Amygdala (tissue), 56 donors: ENCODE measurements at places on chromosomes 7 and 10.

- DNase-seq, result no peak
Measured at GRCh38 chr7:33195264-33195663, 65.9 kb downstream of the BBS9 start.

GRCh38 chr7:124649397-124650014 is 116.1 kb downstream of the GPR37 start:
- DNase-seq, result no peak

GRCh38 chr10:133030781-133031180 is 56.9 kb upstream of the ADGRA1 start:
- DNase-seq, result no peak

DNA sequence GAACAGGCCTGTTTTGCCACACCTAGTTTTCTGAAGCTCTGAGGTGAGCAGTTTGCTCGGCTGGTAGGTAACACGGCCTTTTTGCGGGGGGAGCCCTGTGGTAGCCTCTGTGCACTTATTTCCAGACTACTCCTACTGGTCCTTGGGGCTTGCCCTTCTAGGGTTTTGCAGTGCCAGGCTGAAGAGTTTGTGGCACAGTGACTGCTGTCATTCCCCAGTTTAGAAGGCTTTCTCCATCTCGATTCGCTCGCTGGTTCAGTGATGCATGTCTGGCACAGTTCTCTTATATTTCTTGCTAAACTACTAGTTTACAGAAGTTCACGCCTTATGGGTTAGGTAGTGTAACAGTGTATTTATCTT is 711 bp downstream of the KIF20B start:
- DNase-seq, result no peak

DNA sequence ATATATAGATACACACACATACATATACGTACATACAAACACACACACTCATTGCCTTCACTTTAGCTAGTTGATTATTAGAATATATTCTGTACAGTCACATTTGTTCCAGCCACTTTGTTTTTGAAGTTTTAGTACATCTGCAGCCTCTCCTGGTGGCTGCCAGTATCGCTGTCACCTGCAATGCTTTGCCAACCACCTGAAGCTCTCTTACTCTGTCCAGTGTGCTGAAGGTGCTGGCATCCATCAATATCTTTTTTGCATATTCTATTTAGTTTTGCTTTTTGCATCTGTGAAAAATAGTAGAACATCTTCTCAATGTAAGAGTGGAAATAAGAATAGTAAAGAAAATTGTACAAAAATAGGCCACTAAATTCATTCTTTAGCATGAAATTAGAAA is 388.6 kb downstream of the EXOC4 start:
- DNase-seq, result no peak
